AG10803 (cell line): ENCODE measurements at places on chromosomes 12 and 14.

GRCh38 chr14:50917449-50917848 is 26.8 kb downstream of the PYGL start:
- no peak for DNase-seq

DNA sequence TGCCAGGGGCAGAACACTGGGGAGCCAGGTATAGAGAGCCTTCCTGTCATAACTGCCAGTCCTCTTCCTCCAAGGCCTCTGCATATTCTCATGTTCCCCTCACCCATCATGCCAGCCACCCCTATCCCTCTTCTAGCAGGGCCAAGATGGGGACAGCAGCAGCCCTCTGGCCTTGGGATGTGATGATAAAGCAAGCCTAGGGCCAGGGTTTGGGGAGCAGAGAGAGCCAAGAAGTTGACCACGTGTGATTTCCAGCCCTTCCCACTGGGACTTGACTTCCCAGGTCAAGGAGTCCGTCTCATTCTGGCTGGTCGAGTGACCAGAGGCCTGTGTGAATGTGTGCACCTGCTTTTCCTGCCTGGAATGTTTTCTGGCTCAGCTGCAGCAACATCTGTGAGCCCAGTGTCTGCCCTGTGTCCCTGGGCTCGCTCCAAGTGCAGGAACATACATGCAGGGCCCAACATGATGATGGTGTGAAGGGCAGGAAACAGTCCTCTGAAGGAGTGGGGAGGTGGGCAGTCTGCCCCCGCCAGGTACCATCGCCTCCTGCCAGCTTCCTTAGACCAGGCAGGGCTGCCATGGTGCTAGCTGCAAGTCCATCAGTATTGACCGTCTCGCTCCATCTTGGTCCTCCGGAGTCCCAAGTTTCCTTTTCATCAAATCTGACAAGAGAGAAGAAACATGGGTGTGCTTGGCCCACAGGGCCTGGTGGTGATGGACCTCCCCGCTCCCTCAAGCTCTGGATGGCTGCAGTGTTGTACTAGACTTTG is 21.0 kb downstream of the VASH1 start:
- no peak for DNase-seq

DNA sequence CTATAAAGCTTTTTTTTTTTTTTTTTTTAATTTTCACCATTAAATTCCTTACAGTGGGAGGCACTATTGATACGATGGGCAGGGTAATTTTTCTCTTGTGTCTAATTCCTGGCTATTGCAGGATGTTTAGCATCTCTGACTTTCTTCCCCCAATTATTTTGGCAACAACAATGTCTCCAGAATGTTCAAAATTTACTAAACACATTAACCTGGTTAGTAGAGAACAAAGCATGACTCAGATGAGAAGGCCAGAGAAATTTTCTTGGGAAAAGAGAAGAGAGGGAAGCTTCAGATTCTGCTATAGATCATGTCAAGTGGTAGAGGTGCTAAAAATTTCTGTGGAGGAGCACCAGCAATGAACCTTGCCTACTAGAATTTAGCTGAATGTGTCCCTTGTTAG is 171.5 kb upstream of the PRICKLE1 start:
- DNase-seq = peak; percentile 12

- peak; percentile 31 for DNase-seq
Observed at GRCh38 chr14:64410084-64410774, 22.1 kb downstream of the MTHFD1 start.

- DNase-seq = no peak
Observed at GRCh38 chr14:43669355-43669754, 837.7 kb downstream of the FSCB start.

GRCh38 chr12:52164624-52165023 is 27.2 kb downstream of the KRT80 start:
- DNase-seq = no peak

DNA sequence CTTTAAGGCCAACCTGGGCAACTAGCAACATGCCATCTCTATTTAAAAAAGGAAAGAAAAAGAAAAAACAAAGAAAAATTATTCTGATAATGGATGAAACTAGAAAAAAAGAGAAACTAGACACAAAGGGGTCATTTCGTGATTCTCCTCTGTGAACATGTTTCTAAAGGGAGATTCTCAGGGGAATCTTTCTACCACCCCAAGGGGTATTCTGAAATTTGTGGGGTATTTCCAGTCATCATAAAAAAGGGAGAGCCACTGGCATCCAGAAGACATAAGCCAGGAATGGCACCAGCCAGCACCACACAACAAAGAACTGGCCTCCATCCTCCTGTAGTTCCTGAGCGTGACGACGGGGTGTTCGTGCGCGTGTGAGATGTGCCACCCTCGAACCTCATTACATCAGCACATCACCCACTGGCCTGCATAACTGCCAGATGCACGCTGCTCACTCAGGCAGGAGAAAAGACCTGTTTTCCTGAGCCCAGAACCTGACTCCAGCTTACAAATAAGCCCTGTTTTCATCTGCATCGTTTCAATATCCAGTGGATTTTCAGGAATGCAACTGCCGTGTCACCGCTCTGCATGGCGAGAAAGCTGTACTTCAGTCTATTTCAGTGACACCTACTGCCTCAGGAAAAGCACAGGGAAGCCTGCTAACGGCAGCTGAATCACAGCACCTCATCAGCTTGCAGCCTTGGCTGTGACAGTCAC is 23.9 kb downstream of the STX2 start:
- no peak for DNase-seq

DNA sequence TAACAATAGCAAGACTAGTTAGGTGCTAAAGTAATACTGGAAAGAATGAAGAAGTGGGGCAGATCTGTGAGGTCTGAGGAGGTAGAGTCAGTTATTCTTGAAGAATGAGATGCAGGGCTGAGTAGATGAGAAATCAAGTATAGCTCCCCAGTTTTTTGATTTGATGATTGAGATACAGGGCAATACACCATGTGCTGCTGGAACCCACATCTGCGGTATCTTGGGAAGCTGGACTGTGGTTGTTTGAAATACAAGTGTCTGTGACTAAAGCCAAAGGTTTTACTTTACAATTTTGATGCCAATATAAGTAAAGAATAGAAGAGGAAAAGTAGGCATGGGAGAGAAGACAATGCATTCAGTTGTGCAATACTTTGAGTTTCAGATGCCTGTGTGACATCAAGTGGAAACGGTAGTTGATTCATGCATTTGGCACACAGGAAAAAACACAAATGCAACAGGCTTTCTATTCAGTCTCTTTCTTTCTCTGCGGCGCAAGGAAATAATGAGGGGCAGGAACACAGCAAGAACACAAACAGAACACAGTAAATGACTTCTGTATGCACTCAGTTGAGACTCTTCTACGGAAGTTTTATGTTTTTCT is 190.2 kb upstream of the SLC38A2 start:
- DNase-seq = peak; percentile 94

- no peak for DNase-seq
Observed at GRCh38 chr12:112595410-112595809, 176.7 kb downstream of the PTPN11 start.

DNA sequence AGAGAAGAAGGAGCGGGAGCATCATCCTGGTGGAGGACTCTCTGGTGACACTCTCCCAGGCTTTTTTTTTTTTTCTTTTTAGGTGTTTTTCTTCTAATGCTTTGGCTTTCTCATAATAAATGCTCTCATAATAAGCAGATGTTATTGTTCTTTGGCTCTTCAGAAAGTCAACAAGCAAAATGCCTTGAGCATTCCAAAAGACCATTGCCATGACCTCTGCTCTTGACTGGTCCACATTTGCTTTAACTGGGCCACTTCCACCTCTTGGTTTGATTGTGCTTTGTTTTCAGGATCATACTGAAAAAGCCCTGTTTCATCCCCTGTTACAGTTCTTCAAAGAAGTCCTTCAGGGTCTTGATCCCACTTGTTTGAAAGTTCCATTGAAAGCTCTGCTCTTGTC is 36.9 kb downstream of the CRACR2A start:
- DNase-seq = no peak

GRCh38 chr12:46921048-46921763 is 95.4 kb upstream of the SLC38A4 start:
- peak; percentile 78 for DNase-seq

DNA sequence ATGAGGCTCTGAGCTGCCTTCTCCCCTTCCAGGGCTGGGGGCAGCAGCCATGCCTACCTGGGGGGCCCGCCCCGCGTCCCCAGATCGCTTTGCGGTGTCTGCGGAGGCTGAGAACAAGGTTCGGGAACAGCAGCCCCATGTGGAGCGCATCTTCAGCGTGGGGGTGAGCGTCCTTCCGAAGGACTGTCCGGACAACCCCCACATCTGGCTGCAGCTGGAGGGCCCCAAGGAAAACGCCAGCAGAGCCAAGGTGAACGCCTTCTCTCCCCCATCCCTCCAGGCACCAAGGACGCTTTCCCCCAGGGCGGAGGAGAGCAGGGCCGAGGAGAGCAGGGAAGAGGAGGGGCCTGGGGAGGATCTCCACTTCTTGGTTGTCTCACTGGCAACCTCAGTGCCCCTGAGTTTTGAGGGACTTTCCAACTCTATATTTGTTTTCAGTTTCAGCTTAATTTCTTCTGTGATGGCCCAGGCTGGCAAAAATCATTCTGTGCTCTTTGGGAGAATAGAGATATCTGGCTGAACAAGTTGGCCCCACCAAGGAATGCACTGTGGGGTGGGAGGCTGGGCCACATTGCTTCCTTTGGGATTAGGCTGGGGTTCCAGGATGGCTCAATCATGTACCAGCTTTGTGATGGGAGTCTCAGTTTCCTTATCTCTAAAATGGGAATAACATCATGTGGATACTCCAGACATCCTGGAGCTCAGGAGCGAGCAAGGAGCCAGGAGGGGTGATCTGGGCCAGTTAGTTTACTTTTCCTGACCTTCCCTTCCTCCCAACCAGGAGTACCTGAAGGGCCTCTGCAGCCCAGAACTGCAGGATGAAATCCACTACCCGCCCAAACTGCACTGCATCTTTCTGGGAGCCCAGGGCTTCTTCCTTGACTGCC is 1.2 kb downstream of the KHNYN start:
- DNase-seq = peak; percentile 74

- peak; percentile 61 for DNase-seq
Observed at GRCh38 chr14:77014004-77014604, 14.4 kb downstream of the IRF2BPL start.

- DNase-seq = no peak
Observed at GRCh38 chr12:20805921-20806320, 4.6 kb upstream of the SLCO1B3 start.

- no peak for DNase-seq
Observed at GRCh38 chr12:83769151-83769550, 1082.4 kb downstream of the TMTC2 start.

GRCh38 chr14:33837943-33838683 is 112.8 kb downstream of the EGLN3 start:
- no peak for DNase-seq

DNA sequence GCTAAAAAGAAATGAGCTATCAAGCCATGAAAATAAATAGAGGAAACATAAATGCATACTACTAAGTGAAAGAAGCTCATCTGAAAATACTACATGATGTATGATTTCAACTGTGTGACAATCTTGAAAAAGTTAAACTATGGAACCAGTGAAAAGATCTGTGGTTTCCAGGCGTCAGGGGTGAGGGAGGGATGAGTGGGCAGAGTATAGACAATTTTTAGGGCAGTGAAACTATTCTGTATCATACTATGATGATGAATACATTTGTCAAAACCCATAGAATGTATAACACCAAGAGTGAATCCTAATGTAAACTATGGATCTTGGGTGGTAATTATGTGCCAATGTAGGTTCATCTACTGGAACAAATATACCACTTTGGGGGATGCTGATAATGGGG is 21.3 kb downstream of the SPX start:
- DNase-seq = no peak

- no peak for DNase-seq
Observed at GRCh38 chr14:89589400-89590118, 172.5 kb upstream of the FOXN3 start.

DNA sequence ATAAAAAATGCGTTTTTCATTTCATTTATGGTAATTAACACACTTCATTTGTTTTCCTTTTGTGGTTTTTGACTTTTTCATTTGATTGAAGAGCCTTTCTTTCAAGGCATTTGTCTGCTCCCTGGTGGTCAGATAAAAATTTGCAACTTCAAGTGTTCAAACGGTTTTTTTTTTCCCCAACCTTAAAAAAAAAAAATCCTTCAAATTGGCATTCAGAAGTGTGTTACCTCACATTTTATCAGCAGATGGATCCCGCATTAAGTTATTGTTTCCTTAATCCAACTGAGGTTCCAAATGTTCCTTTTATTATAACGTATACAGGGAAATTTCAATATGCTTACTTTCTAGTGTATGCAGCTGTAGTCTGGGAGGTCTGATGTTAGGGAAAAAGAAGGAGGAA is 47.2 kb downstream of the MYF5 start:
- peak; percentile 62 for DNase-seq

DNA sequence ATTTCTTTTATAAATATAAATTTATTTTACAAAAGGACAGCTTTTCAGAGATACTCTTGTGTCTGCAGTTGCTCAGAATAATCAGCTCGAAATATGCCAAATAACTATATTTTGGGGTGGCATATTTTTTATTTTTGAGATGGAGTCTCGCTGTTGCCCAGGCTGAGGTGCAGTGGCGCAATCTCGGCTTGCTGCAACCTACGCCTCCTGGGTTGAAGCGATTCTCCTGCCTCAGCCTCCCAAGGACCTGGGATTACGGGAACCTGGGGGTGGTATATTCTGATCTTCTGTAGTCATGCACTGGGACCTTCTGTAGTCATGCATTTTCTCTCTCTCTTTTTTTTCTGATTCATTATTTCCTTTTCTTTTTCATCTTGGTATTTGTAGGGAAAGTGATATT is 135.0 kb upstream of the AMIGO2 start:
- no peak for DNase-seq

DNA sequence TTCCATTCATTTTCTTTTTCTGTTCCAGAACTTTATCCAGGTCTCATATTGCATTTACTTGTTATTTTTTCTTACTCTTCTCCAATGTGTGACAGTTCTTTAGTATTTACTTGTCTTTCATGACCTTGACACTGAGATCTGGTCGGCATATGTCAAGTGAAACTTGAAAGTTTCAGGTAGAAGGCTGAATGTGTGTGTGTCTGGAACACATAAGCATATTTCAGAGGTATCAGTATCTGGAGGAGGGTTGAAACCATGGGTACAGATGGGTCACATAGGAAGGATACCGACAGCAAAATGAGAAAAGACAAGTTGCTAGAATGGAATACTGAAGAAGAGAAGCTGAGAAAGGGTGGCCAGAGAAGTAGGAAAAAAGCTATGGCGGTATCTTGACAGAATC is 22.5 kb upstream of the PTGDR start:
- DNase-seq = no peak

DNA sequence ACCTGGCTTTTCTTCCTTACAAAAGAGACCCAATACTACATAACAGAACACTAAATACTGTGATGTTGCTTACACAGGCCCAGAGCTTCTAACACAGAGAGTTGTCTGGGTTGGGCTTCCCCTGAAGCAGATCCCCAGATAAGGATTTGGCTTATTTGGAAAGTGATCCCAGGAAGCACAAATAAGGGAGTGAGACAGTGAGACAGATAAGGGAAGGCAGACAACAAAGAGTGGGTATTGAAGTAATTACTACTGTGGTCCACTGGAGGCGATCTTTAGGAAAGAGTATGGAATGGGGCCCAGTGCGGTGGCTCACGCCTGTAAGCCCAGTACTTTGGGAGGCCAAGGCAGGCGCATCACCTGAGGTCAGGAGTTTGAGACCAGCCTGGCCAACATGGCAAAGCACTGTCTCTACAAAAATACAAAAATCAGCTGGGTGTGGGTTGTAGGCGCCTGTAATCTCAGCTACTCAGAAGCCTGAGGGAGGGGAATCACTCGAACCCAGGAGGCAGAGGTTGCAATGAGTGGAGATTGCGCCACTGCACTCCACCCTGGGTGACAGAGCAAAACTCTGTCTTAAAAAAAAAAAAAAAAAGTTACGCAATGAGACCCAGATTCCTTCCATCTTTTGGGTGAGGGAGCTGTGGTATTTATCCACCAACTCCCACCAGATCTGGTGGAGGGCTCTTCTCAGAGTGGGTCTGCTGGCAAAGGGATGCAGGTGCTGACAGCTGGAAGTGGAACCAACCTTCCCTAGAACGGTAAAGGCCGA is 10.2 kb upstream of the C12orf43 start:
- DNase-seq = no peak
